AG04449 (cell line): ENCODE measurements at places on chromosomes 13 and 19.
A peak's percentile ranks its signal among the peaks of the same experiment; 100 is the strongest.

- no peak for DNase-seq
Measured at GRCh38 chr19:868458-869244, 9.2 kb downstream of the CFD start.

DNA sequence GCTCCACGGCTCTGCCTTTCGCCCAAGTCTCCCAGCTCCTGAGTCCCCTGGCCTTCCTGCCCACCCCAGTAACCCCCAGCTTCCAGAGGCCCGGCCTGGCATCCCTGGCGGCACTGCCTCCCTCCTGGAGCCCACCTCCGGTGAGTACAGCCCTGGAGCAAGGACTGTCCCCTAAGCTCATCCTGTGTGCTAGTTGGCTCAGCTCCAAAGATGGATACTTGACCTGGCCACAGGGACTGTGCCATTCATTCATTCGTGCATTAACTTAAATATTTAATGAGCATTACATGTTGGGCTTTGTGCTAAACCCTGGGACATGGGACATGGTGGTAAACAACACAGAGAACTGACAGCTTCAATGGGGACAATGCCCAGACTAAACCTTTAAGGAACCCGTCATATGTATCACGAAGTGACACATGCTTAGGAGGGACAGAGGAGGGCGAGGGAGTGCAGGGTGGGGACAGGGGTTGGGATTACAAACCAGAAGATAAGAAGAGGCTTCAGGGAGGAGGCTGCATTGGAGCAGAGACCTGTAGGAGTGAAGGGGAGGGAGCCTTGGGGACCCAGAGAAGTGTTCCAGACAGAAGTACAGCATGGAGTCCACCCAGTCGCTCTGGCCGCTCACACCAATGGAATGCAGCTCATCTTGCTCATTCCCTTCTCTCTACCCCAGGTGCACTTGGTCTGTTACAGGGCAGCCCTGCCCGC lies 6.9 kb upstream of the OVOL3 start:
- DNase-seq, result no peak

DNA sequence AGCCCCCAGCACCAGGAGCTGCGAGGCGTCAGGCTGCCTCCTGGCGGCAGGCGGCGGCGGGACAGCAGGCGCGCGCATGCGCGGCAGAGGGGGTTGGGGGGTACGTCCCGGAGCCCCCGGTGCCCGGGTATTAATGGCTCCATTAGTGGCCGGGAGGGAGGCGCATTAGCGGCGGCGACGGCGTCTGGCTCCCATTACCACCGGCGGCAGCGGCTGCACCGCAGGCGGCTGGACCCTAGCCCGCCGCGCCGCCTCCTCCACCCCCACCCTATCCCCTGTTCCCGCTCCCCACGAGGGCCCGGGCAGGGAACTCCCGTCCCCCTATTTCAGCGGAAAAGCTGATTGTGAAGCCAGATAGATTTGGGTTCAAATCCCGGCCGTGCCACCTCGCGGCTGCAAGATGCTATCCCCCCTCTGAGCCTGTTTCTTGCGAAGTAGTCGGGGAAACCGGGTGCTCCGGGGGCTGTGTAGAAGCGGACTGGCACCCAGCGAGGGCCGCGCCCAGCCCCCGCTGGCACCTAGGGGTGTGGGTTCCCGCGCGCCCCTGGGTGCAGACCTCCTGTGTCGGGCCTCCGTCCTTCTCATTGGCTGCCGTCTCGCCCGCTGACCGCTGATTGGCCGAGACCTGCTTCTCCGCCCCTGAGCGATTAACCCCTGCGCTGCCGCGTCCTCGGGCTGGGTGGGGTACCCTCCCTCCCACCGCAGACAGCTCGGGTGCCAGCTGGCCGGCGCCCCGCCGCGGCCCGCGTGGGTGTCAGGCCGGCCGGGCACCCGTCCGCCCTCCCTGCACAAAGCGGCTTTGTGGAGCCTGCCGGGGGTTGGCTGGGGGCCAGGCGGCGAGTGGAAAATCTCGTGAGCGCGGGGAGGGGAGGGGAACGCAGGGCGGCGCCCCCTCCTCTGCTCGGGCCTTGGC lies 11.1 kb downstream of the CIC start:
- no peak for DNase-seq

- DNase-seq, result no peak
Measured at GRCh38 chr19:17235300-17235970, 9.4 kb downstream of the OCEL1 start.

- no peak for DNase-seq
Measured at GRCh38 chr13:21594715-21595545, 9.0 kb downstream of the MICU2 start.

GRCh38 chr19:2602391-2603181 lies 99.9 kb downstream of the GNG7 start:
- DNase-seq, result peak; percentile 93

DNA sequence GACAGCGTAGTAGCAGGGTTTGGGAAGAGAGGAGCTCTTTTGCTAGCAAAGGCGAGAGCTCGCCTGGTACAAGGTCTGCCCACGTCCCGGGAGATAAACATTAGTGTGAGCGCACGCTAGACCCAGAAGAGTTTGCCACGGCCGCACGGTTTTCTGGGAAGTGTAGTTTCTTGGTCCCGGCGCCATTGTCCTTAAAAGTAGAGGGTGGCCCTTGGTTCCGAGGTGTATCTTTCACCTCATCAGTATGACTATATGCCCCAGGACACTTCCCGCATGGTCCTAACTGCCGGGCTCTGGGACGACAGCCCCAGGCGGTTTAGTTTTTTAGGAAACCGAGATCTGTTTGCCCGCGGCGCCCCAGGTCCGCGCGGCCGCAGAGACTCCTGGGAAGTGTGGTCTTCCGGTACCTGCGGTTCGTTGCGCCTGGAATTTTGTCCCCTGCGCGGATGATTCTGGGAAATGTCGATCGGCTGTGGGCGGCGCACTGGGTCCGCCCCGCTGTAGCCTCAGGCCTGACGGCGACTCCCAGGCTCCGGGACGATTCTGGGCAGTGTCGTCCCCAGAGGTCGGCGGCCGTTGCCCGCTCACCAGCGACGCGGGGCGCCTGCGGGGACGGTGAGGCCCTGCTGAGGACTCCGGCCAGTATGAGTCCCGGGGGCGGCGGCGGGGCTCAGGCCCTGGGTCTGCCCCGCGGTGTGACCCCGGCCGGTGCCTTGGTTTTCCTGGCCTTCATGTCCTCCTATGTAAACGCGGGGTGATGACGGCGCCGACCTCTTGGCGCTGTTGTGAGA lies at the start of gene ZNF181:
TSS of gene ZNF181 (plus strand) at position 498 of the 791 bp plus-strand sequence. CDS start 795 bp downstream, outside the sequence.
- DNase-seq, result peak; percentile 26

DNA sequence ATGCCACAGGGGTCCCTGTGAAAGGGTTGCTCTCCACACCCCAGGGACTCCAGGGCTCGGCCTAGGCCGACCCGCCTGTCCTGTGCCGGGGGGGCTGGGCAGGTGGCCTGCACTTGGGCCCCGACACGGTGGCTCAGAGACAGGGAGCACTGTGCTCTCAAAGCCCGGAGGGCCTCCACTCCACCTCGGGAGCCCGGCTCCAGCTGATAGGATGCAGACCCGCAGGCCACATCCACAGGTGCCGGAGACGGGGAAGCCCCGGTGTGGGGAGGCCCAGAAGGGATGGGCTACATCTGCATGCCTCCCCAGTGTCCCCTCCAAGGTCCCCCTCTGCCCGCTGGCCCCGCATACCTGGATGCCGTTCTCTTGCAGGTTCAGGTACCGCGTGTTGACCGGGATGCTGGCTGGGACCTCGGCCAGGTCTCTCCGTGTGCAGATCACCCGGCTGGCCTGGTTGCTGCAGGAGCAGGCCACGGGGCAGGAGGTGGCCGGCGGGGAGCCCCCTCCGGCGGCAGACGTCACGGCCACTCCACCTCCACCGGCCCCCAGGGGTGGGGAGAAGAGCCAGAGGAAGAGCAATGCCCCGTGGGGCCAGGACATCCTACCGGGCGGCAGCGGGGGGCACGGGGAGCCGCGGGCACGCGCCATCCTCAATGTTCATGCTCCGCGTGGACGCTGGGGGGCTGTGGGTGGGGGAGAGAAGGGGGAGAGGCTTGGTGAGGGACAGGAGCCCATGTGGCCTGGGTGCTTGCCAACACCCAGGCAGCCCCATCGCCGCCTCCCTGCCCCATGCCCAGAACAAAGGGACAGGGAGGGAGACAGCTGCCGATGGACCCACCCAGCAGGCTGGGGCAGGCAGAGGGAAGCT lies 19.8 kb downstream of the LRRC4B start:
- no peak for DNase-seq

- no peak for DNase-seq
Measured at GRCh38 chr13:42707586-42707985, 73.8 kb upstream of the FAM216B start.
